ENCODE measurements at places on chromosomes 11 and 22.

GRCh38 chr22:31631436-31631835 lies 30.6 kb downstream of the PISD start:
- no peak for DNase-seq

DNA sequence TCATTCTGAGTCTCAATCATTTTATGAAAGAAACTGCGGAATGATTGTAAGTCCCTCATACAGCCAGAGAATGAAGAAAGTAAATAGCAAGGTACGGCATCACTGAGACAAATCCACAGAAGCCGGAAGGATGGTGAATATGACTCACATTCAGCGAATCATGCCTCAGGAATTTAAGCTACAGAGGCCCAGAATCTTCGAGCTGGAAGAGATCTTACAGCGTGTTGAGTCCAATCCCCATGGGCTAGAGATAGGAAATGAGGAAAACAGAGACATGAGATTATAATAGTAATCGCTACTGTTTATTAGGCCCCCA lies 173.2 kb downstream of the KIF18A start:
- no peak for DNase-seq

- no peak for DNase-seq
These were observed 732 bp upstream of the PC start for GRCh38 chr11:66958956-66959274.

DNA sequence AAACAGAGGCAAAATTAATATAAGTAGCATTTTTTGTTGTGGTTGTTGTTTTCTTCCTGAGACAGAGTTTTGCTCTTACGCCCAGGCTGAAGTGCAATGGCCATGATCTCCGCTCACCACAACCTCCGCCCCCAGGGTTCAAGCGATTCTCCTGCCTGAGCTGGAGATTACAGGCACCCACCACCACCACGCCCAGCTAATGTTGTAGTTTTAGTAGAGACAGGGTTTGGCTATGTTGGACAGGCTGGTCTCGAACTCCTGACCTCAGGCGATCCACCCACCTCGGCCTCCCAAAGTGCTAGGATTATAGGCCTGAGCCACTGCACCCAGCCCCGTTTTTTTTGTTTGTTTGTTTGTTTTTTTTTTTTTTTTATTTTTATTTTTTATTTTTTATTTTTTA lies 64.5 kb downstream of the MCHR1 start:
- no peak for DNase-seq
